Right renal cortex interstitium (tissue), 3 donors: ENCODE measurements at places on chromosomes 2 and 18.

DNA sequence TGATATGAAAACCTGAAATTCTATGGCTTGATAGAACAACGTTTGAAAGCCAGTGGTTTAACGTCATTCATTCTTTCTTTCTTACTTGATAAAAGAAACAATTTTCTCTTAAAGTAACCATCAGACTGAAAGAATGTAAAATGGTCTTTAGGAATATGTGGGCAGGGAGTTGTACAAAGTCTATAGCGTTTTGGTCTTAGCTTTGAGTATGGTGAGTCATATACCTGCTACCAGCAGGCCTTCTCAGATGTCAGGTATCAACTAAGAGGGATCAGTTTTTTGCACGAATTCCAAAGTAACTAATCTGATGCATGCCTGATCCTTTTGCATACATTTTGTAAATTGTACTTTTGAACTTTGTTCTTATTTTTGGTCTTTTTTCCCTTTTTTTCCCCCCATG is 101.5 kb upstream of the DSEL start:
- DNase-seq: no peak

GRCh38 chr2:128245813-128246212 is 72.9 kb downstream of the HS6ST1 start:
- no peak for DNase-seq

DNA sequence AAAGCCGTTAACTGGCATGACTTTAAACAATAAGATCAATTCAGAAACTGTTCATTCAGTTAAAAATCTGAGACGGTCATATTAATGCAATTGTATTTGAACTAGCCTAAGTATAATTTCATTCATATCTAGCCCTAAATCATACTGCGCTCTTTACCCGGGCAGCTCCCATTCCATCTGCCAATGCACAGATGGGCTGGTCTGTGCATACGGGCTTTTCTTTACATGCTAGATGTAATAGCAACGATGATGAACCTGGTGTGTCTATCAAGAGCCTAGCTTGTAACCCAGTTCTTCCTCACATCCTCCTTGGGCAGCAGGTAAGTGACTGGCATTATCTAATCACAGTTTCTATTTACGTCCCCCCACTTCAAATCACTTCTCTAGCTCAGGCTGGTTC is 631.5 kb upstream of the KLHL29 start:
- DNase-seq: no peak

DNA sequence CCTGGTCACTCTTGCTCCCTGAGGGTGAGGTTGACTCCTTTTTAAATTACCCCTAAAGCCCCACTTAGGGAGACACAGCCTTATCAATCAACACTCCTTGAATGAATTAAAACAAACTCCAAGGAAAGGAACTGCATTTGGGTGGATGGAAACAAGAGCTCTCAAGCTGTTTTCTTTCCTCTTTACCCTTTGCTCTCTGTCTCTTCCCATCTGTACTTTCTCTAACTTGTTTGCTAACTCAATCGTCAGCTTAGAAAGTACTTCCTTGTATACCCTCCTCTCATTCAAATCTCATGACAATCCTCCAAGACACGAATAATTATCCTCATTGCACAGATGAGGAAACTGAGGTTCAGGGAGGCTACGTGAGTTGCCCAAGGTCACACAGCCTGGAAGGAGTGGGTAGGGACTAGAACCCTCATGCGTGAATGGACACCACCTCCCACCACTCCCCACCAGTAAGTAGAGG is 32.7 kb downstream of the ZFP36L2 start:
- DNase-seq: no peak

DNA sequence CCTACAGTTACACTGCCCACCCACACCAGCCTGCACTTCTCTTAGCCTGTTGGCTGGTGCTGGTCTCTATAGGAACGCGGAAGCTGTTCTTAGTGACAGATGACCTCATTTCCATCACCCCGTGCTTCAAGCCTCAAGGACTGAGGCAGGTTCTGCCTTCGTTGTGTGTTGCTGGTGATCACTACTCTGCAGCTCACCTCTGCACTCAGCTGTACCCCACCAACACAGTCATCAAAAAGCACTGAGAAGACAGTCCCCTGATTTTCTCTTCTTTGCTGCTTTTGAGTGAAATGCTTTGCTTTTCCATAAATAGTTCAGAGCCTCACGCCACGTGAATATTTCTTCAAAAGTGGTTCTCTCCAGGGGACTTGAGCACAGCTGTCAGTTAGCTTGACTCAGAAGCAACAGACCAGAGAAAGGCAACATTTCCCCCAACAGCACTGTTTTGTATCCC is 225.7 kb upstream of the CCDC150 start:
- DNase-seq: no peak

GRCh38 chr2:70412294-70413070 is 110.6 kb upstream of the FAM136A start:
- no peak for DNase-seq

DNA sequence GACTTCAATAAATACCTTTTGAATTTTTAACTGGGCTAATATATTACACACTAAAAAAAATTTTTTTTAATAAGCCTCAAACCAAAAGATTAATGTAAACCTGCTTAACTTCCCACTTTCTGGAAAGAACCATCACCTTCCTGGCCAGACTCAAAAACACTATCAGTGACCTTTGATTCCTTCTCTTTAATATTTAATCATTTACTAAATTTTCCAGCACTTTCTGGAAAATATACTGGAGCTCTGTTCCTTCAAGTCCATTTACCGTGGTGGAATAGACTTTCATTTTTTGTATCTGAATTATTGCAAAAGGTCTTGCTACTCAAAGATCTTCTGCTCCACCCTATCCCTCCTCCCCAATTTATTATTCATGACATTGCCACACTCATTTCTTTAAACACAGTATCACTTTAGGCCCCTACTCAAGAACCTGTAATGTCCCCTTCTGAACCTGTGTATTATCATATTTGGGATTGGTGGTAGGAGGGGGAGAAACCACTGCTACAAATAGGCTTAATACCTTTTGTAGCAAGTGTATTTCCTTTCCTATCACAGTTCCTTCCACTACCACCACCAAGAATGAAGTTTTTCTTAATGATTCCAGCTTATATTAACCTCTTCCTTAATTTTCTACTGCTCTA is 7.4 kb downstream of the PPP4R3B start:
- DNase-seq: no peak

DNA sequence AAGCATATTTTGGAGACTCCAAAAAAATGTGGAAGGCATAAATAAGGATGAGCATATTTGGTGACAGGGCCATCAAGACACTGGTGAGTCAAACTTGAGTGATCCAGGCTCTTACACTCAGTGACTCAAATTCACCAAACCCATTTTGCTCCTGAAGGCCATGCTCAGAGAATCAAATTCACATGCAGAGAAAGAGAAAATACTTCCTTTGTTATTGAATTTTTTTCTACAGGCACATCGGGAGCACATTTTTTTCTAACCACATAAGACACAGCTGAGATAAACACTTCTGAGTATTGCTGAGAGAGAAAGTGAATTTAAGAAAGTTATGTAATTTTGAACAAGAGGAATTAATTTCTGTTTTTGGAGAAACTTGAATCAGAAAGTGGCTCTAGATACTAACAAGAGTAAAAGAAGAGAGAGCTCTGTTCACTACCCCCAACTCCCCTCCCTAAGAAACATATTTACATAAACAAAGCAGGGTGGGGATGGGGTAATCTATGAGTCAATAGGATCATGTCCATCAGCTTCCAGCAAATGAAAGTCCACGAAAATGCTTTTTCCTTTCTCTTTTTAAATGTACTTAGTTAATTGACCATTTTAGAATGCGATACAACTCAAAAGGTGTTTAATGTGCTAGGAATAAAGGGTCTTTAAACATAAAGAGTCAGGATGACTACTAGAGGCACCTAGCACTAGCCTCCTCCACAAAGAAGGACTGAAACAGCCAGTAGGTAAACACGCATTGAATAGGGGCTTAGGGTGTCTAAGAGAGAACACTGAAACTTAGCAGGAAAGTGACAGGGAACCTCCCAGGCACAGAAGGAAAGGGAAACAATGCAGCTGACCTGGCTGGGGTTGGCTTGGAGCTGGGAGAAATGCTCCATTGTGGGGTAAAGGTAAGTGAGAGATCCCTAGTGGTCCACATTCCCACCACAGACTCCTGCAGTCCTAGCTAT is 152.3 kb downstream of the KCNE4 start:
- DNase-seq: no peak

DNA sequence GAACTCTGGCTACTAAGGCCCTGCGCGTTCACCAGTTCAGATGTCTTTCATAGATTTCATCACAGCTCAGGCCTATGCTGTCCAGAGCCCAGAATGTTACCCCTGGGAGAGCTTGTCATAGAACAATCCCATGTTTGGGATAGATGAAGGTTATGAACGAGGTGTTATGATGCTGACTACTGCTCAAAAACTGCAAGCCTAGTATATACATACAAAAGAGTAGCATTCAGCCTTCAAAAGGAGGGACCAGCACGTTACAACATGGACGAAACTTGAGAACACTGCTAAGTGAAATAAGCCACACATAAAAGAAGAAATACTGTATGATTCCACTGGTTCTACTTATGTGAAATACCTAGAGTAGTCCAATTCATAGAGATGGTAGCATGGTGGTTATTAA is 401.9 kb downstream of the NBAS start:
- DNase-seq: no peak

DNA sequence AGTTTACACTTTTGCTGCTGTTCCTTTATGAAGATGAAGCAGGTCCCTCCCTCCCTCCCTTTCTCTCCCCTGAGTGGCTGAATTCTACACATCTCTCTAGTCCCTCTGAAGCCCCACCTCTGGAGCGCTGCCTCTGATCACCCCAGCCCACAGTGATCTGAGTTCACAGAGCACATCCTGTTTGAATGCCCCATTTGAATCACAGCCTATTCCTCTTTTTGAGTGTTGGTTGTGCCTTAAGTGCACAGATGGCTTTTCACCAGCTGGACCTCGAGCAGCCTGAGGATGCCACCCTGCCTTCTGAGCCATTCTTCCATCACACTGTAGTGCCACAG is 87.1 kb downstream of the ITGB1BP1 start:
- DNase-seq: no peak

- DNase-seq: no peak
These were observed 119.8 kb downstream of the PLEKHM3 start for GRCh38 chr2:207905546-207905945.

GRCh38 chr2:173117678-173118077 is 42.0 kb downstream of the MAP3K20 start:
- DNase-seq: no peak

- DNase-seq: no peak
These were observed 142.5 kb downstream of the FMNL2 start for GRCh38 chr2:152477347-152478092.

DNA sequence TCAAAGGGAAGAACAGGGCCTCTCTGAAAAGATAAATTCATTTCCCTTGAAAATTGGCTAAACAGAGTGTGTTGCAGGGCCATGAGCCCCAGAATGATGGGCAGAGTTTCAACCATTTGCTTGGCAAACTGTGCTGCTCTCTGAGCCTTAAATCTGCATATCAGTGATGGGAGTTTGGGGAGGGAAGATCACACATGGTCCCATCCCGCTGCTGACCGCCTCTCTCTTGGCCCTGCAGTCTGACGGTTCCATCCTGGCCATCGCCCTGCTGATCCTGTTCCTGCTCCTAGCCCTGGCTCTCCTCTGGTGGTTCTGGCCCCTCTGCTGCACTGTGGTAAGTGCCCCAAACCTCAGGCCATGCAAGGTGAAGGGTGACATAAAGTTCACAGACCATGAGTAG is 139.0 kb downstream of the ANTXR1 start:
- DNase-seq: no peak

GRCh38 chr2:177783835-177784744 is 288.5 kb downstream of the PDE11A start:
- no peak for DNase-seq

- DNase-seq: no peak
These were observed 235.2 kb downstream of the LDLRAD4 start for GRCh38 chr18:13453714-13454113.

GRCh38 chr2:23280401-23280800 is 104.6 kb upstream of the KLHL29 start:
- DNase-seq: no peak

GRCh38 chr18:48827291-48828193 is 123.2 kb downstream of the SMAD7 start:
- DNase-seq: peak; percentile 85

DNA sequence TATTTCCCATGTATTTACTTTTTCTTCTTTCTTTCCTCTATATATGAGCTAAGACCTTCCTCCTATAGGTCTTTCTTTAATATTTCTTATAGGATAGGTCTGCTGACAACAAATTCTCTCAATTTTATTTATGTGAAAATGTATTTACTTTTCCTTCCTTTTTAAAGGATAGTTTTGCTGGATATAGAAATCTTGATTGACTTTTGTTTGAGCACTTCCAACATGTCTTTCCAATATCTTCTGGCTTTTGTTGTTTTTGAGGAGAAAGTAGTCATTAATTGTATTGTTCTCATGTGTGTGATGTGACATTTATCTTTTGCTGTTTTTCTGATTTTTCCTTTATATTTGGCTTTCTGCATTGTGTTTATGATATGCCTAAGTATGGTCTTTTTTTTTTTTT is 28.9 kb upstream of the FBLN7 start:
- DNase-seq: no peak

- DNase-seq: no peak
These were observed 40.6 kb downstream of the CPO start for GRCh38 chr2:206979922-206980321.

DNA sequence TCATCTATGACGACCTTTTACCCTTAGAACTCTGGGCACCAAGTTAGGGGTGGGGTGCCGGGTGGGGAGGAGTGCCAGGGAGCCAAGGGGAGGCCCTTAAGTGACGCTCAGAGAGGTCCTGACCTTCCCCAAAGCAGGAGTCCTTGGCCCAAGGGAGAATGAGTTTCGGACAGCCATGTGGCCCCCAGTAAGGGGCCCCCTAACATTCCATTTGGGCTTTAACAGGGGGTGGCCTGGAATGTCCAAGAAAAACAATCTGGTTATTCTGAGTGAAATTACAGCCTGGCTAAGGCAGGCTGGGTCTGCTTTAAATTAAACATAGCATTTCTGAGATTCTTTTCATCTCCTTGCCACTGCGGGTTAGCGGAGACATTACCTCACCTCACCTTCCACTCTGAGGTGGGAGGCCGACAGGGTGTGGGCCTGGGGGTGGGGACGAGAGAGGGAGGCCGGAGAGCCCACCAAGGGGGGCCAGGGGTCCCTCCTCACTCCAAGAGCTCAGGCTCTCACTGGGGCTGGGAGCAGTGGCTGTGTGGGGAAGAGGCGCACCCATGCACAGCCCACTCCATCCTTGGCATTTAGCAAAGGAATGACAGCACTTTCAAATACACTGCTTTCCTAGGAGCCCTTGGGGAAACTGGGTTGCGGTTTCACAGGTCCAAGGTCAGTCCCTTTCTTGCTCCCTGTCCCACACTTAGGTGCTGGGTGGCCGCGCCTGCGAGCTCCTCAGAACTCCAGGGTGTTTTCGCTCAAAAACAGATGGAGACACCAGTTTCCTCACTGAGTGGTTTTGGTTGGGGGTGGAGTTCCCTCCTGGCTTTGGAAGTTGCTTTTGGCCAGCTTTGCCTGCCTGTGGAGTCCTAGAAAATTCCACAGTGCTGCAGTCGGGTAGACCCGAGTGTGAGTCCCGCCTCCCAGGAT is 107.4 kb downstream of the POLR1A start:
- no peak for DNase-seq
